ENCODE measurements at places on chromosomes 11 and 22.

DNA sequence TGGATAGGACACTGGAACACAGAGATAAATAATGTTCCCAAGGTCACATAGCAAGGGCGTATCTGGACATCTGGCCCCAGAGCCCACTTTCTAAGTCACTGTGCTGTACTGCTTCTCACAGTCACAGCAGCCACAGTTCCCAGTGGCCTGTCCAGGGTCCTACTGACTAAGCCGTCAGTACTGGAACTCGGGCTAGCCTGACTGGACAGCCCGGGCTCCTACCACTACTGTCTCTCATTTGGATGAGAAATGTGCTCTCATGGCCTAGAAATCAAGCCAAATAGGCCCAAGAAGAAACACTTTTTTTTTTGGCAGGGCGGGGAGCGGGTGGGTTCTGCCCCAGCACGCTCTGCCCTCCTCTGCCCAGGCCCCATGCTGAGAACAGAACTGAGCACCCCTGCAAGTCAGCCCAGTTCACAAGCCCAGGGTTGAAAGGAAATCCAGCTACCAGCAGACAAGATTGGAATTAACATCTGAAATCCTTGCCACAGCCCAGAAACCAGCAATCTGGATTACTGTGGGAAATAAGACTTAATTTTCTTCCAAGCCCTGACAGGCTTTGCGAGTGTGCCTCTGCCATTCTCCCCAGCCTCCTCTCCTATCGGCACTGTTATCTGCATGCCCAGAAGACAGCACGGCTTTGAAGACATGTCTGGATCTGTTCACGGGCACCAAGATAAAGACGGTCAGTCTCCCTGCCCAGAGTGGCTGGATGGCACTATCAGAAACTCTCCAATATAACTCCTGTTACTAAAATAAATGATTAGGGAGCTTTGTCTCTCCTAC, 182.9 kb upstream of the NCAM1 start:
- no peak for DNase-seq

DNA sequence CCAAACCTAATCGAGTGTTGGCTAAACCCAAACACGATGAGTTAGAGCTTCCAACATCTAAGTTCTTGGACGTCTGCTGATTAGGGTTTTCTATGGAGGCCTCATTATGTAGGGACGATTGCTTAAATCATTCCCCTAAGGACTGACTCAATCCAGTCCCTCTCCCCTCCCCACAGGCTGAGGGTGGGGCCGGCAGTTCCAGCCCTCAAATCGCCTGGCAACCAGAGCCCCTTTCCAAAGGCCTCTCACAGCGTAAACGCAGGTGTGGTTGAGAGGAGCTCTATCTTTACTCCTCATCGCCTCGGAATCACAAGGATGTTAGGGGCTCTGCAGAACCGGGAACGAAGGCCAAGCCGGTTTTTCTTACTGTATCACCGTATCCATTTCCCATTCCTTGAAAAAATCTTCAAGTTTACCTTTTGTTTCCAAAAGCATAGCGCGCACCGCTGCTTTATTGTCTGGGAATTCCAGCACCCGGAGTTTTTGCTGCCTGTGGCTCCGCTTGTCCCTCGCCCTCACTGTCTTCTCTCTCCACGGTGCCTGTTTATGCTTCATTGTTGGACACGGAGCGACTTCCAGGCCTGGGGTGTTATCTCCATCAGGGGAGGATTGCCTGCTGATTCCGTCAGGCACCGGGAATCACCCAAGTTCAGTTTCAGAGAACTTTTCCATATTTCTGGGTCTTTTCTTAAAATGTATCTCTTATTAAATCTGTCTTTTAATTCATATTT, 13.8 kb upstream of the IFITM3 start:
- DNase-seq, result no peak

DNA sequence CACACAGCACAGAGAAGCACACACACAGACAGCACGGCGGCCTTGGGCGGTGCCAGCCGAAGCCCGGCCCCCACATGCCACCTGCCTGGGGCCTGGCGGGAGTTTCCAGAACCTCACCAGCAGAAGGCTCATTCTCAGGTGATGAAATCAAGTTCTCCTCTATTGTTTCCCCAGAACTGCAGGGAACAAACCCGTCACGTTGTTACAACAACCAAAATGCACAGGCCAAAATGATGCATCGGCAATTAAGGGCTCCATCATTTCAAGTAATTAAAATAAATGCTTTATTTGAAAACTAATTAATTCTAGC, 30.8 kb downstream of the GNB1L start:
- no peak for DNase-seq

DNA sequence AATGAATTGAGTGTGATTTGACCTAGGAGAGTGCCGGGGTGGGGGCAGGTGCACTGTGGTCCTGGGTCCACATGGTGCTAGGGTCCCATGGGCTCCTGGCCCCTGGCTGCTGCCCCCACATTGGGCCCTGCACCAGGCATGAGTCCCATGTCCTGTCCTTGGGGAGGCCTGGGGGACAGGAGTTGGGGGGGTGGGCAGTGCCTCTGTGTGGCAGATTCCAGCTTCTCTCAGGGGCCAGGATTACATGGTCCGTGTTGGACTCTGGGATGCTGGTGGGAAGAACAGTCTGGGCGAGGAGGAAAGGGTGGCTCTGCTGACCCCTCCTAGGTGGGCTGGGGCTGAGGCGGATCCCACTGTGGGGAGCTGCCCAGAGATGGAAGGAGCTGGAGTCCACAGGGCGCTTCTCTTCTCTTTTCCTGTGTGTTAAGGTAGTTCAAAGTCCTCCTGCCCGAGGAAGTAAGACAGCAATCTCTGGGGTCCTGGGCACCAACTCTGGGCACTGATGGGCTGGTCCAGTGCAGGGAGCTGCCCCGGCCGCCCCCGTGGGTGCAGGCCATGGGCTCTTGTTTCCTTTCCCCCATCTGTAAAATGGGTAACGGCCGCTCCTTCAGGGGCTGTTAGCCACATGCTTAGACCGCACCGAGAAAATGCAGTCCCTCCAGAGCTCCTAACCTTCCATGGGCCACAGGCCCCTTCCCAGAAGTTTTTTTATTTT, 19.8 kb downstream of the KCNQ1 start:
- DNase-seq, result no peak

GRCh38 chr22:45008751-45009605, 827 bp downstream of the PHF21B start:
- peak; percentile 6 for DNase-seq

DNA sequence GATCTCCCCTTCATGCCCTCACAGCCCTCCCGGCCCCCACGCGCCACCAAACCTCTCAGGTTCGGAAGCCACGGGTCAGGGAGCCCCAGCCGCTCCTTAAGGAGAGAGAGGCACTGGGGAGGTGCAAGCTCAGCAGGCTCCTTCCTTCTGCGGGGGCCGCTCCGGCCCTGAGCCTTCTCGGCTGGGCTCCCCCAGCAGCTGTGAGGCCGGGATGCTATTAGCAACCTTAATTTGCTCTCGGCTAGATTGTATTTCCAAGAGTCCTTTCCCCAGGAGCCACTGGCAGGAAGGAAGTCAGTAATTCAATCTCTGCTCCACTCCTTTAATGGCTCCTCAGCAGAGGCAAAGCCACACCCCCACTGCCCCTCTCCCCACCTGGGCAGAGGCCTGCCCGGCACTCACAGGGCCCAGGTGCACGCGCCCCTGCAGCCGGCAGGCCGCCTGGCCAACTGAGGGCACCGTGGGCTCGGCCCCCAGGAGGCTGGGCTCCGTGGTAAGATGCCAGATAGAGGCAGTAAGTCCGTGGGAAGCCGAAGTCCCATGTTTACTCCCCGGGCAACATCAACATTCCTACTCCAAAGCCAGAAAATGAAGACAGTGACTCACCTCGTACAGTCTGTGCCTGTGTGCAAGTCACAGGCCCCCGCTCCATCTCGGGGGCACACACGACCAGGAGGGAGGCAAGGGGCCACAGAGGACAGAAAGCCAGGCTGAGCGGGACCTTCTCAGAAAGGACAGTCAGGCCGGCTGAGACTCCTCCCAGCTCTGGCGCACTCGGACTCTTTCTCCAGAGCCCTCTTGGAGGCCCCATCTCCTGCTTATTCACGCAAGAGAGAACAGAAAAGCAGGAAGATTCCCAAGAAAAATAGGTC, 5.2 kb downstream of the IGSF9B start:
- no peak for DNase-seq

DNA sequence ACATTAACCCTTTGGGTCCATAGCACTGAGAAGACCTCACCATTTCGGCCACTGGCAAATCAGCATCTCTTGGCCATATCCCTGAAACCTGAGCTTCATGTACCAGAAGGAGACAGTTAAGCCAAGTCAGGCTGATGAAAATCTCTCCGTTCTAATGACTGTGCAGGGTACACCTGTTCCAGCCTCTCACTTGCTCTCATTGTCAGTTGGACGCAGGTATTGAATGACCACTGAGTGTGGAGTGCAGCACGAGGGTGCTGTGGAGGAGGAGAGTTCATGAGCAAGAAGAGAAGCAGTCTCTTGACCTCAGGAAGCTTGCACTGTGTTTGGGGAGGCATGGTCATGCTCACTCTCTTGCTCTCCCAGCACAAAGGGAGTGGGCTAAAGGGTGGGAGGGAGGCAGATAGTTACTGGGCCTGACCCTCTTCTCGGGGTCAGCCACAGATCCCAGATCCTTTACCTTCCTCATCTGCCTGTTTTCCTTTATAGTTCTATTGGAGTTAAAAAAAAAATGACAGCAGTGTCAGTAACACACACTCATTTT, 65.2 kb downstream of the ZBTB16 start:
- DNase-seq, result no peak

- no peak for DNase-seq
These were observed 18.6 kb downstream of the ARHGAP1 start for GRCh38 chr11:46681814-46682213.

All from activated CD4-positive, alpha-beta T cell treated with anti-CD3 and anti-CD28 coated beads, Interleukin-2, amount 50 U/mL, for 48 hours (primary cell).